Fibroblast of pulmonary artery (primary cell): ENCODE measurements at places on chromosomes 4 and X.
A peak's percentile ranks its signal among the peaks of the same experiment; 100 is the strongest.

- no peak for DNase-seq
Observed at GRCh38 chr4:154137320-154137905, 348.5 kb upstream of the SFRP2 start.

DNA sequence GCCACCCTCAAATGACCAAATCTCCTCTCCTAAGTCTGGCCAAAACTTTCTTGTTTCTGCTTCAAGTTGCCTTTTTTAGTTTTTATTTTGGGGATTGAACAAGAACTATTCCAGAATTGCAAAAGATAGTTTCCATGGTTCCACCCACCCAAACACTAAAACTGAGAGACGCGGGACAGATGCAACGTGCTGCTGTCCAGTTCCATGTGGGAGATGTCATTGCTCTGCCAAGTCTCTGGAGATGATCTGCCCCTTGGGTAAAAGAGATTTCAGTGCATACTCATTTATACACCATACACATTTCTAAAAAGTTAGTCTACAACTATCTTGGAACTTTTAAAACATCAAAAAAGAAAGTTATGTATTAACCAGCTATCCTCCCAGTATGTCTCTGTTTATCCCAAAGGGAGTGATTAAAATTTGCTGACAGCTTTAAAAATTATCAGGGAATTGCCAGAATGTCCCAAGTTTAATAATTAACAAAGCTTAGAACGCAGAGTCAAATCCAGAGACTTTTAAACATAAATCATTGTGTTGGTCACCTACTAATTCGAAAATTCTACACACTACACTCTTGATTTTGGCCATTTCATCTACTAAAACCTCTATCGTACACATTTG, 3.2 kb downstream of the MAOB start:
- no peak for DNase-seq

DNA sequence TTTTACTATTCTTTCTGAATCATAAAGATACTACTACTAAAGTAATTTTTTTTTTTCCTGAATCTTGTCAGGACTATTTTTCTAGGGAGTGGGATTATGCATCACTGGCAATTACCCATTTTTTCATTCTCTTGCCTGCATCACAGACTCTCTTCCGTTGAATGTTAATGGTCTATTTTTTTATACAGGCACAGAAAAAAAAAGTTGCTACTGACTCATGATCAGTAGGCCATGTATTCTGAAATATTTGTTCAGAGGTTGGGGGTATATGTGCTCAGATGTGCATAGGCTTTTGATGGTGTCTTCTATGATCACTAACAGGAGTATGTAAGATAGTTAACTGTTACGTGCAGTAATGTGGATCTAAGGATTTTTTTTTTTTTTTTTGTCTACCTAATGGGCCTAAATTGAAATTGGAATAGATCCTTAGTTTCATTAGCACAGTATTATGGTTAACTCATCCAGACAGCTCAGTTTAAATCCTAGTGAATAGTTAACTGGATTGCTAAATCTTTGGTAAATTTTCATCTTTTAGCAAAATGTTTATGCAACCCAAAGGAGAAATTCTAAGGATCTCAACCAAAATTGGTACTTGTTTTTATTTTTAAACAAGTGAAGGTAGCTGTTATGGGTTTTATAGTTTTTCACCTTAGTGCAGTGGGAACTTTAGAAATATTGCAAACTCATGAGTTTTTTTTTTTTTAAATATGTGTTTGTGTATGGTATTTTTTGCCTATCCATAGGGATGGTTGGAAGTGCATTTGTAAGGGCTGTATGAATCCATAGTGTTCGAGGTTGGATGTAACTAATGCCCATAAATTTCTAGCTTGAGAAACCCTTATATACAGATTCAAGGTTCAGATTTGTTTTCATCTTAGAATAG, 12.1 kb downstream of the BMP2K start:
- DNase-seq: no peak

DNA sequence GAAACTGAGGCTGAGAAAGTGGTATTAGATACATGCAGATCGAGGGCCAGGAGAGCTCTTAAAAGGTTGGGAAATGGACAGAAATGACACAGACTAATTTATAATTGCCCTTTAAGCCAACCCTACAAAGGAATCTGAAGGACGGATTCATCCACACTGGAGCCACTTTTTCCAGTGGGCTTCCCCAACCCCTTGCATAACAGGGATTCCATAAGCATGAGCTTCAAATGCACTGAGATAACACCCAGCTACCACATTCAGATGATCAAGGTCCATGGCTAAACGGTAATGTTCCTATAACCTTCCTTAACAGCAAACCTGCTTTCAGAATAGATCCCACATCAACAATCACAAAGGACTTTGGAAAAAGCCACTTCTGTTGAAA, 34.2 kb downstream of the PLAC1 start:
- peak; percentile 45 for DNase-seq

DNA sequence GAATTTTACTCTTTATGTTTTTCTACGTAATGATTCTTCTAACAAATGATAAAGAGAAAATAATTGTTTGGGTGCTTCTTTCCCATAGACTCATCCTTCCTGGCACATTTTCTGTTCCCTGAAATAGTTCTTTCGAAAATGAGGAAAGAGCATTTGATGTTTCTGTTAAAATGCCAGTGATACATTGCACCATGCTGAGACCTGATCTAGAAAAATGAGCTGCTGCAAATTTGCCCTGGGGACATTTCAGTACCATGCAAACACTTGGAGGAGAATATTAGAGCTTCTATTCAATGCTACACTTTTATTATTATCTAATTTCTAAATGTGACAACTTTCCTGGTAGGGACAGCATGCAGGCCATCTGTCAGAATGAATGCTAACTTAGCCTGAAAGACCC, 83.3 kb downstream of the C4orf33 start:
- DNase-seq: no peak

- no peak for DNase-seq
Observed at GRCh38 chr4:154677923-154678322, 65.5 kb upstream of the FGG start.

DNA sequence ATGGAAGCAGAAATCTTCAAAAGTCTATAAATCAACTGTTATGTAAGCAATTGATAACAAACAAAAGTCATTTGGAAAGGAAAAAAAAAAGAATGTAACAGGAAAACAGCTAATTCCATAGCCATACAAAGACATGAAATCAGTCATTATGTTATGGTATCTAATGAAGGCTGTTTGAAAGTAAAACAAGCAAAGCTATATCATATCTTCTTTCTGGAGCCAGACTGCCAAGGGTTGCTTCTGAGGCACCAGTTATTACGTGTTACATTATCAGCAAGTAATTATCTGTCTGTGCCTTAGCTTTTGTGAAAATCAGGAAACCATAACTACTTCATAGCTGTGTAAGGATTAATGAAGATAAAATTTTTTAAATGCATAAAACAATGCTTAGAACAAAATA, 480.2 kb downstream of the FAT4 start:
- no peak for DNase-seq

GRCh38 chr4:164596927-164597326, 157.0 kb upstream of the SMIM31 start:
- DNase-seq: no peak

DNA sequence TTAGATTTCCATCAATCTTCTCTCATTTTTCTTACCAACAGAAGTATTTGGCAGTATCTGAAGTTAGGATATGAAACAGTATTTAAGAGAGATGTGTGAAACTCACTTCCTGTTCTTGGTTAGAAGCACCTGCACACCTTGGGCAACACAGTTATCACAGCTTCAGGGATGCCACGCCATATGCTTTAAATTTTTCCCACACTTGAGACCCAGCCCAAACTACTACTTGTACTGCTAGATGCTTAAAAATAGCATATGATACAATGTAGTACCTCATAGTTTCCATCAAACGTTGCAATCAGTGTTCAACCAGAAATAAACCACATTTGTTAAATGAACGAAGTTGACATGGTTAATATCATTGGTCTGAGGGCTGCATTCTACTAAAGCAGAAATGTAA, 725.1 kb upstream of the FRG1 start:
- no peak for DNase-seq
